ENCODE measurements at places on chromosomes 11 and 22. TPM values are rescaled to one million over a fixed set of nuclear protein-coding genes. Genes with fewer than 3 reads are reported as not detected.
A peak's percentile ranks its signal among the peaks of the same experiment; 100 is the strongest.

DNA sequence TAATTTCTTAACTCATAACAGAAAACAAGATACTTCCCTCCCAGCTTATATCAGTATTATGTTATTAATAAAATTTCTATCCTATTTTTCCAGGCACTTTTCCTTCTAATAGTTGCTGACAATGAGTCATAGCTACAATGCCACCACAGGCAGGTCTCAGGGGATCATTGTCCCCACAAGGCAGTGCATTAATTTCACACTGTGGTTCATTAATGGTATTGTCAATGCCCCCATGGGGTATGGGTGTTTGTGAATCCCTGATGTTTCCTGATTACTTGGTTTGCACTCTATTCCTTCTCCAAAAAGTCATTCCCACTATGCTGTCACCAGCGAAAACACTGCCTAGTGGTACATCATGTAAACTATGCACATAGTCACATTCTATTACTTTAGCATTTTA, 345.5 kb upstream of the CTSC start:
- H3K27me3 ChIP-seq = no peaks in the 10 kb centered on the region
- no peak overlapping the region for H3K27ac ChIP-seq
- H3K36me3 ChIP-seq = no peaks in the 10 kb centered on the region

GRCh38 chr11:14112721-14113120, 150.2 kb downstream of the SPON1 start:
- DNase-seq = no peak
- H3K4me1 ChIP-seq = no peaks in the 10 kb centered on the region
- H3K4me3 ChIP-seq = no peak overlapping the region
- no peaks in the 10 kb centered on the region for H3K36me3 ChIP-seq
- no peaks in the 10 kb centered on the region for H3K27me3 ChIP-seq

DNA sequence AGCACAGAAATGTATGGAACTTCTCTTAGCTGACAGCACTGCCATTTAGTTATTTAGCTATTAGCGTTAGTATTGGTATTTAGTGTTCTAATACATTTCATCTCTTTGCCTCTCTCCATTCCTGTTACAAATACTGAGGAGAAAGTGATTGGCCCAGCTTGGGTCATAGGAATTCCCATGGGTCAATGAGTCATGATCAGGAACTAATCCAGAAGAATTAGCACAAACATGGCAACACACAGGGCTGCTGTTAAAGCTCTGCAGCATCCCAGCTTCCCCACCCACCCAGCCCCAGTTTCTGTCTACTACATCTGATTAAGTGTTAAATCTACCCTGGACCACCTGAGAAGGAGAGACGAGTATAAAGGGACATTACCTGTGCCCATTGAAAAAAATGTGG, 36.1 kb downstream of the PDGFD start:
- no peak overlapping the region for H3K4me3 ChIP-seq
- DNase-seq = no peak
- no peak overlapping the region for H3K27ac ChIP-seq

- no peaks in the 10 kb centered on the region for H3K27me3 ChIP-seq
- no peak overlapping the region for H3K27ac ChIP-seq
- H3K4me1 ChIP-seq = no peaks in the 10 kb centered on the region
- no peak overlapping the region for H3K4me3 ChIP-seq
- no peak for DNase-seq
These were observed 15.6 kb upstream of the FXYD2 start for GRCh38 chr11:117839936-117840813.

ART5 gene
- 0.86 TPM for total RNA-seq

GSTT2B gene
- 9.1 TPM for total RNA-seq

GRCh38 chr11:63610604-63611394, 3.4 kb downstream of the PLAAT3 start:
- peak overlapping the region; percentile 7 for H3K4me3 ChIP-seq
- no peak for DNase-seq
- H3K27me3 ChIP-seq = no peaks in the 10 kb centered on the region
- no peaks in the 10 kb centered on the region for H3K36me3 ChIP-seq

MYBPC3 gene
- total RNA-seq = 1,210 TPM

CCDC116 gene
- not detected for total RNA-seq

Measured in right atrium auricular region (tissue), 2 donors.